ENCODE measurements at places on chromosomes 5 and 9. TPM values are rescaled to one million over a fixed set of nuclear protein-coding genes. Genes with fewer than 3 reads are reported as not detected.

The LCP2 gene
- 87.1 TPM for polyA plus RNA-seq

The GRM6 gene
- polyA plus RNA-seq, result not detected

The MYOT gene
- polyA plus RNA-seq, result not detected

The PCDHGA10 gene
- polyA plus RNA-seq, result 0.43 TPM

The TMC1 gene
- polyA plus RNA-seq, result not detected

The MLLT3 gene
- 16.1 TPM for polyA plus RNA-seq

The PLPP6 gene
- 3.4 TPM for polyA plus RNA-seq

The IL5 gene
- polyA plus RNA-seq, result not detected

The LCN15 gene
- polyA plus RNA-seq, result not detected

The EXD3 gene
- polyA plus RNA-seq, result 1.6 TPM

The ENG gene
- 7.2 TPM for polyA plus RNA-seq

The SPINK13 gene
- not detected for polyA plus RNA-seq

The MAPK9 gene
- polyA plus RNA-seq, result 38.2 TPM

The FOXD4L4 gene
- polyA plus RNA-seq, result not detected

GRCh38 chr5:90558344-90559192 lies at the start of gene ADGRV1:
Gene ADGRV1, plus strand, starts transcription at chr5:90558797. Its CDS starts 99 bp downstream, at chr5:90558896.
- DNase-seq, result no peak

DNA sequence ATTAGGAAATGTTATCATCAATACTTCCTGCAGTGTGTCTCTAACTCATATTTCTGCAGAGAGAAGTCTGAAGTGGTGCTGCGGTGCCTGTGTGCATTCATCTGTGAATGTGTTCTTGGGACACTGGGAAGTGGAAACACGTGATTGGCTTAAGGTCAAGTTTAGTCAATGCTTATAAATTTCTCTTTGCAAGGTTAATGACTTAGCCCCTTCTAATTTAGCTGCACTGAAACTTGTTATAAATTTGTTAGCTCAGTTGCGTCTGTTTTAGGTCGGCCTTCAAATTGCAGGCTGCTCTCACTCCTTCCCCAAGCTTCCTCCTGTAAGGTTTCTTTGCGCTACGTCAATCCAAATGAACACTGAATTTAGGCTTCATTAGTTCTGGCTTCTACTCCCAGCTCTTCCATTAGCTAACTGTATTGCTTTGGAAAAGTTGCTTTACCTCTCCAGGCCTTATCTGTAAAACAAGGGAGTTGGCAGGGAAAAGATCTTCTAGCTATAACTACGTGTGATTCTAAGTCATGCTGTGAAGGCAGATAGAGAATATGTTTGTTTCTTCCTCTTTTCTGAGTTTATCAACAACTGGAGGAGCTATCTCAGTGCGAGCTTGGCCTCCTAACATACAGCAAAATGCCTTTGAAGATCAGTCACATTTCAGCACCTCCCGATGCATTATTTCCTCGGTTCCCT lies 341.8 kb downstream of the NFIB start:
- no peak for DNase-seq

DNA sequence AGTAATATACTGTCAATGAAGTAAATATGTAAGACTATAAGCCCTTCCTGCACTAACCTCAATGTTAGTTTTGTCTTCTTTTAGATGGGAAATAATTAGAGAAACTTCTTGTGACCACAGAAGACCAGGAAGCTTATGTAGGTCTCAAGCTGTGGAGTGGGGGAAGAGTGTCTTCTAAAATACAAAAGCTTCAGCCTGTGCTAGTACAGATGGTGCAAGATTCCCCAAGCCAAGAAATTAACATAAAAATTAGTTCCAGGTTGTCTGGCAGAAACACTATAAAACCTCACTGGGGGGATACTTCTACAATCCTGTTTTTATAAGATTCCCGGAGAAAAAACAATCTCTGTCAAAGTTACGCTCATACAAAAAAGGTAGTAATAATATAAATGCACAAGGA lies 103.6 kb downstream of the FNBP1 start:
- no peak for DNase-seq

- DNase-seq, result no peak
Measured at GRCh38 chr9:13431222-13431536, 151.7 kb upstream of the MPDZ start.

GRCh38 chr5:173016598-173017046 lies 33.1 kb downstream of the ATP6V0E1 start:
- no peak for DNase-seq

GRCh38 chr5:164869325-164869724 lies 1363.9 kb downstream of the MAT2B start:
- no peak for DNase-seq

DNA sequence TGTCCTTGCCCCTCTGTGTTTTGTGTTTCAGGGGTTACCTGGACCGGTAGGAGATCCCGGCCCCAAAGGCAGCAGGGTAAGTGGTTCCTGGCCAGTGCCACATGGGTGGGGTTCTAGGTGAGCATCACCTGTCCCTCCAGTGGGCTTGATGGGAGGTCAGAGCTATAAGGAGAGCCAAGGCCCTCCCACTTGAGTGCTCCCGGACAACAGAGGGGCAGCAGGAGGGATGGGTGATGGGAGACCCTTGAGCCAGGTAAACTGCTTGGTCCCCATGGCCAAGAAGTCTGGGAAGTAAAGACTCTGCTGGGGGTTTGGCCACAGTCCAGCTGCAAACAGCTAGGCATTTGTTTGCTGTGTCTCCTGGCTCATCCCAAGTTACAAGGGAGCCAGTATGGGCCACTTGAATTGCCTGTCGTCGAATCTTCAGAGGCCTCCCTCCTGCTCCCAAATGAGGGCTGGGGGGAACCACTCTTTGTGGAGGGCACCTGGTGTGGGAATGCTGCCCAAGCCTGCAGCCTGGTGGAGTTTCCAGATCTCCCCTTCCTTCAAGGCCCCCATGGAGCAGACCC lies 51.0 kb downstream of the COL27A1 start:
- no peak for DNase-seq

DNA sequence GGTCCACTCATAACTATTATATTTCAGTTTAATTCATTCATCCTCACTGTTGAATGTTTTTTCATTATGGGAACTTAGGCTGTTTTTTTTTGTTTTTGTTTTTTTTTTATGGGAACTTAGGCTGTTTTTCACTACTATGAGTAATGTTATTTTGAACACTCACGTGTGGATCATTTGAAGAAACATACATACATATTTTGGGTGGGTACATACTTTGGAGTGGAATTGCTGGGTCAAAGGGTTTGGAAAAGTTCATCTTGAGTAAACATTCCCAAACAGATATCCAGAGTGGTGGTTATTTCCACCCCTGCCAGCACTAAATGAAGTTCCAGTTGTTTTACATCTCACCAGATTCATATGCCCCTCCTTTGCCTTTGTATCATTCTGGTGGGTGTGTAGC lies 584.4 kb downstream of the PSAT1 start:
- DNase-seq, result no peak

GRCh38 chr9:7892975-7893374 lies 93.4 kb upstream of the DMAC1 start:
- DNase-seq, result no peak

GRCh38 chr5:33174383-33174782 lies 266.4 kb upstream of the TARS1 start:
- DNase-seq, result no peak

DNA sequence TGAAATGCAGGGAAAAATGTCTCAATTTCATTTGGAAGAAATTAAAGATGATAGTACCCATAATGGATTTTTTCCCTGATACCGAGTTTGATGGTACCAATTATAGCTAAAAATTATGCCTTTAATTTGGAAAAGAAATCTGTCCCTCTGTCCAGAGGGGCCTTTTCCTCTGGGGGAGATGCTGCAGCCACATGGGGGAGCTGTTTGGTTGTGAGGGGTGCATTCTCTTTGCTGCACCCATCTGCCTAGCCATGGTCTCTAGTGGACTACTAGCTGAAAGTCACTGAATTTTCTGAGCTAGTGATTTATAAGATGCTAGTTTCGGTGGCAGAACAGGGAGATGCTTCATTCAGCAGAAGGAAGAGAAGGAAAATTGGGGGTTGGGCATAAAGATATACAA lies 9.6 kb downstream of the SEC61B start:
- DNase-seq, result peak; percentile 22

GRCh38 chr5:91194824-91195381 lies 188.2 kb downstream of the ARRDC3 start:
- no peak for DNase-seq

DNA sequence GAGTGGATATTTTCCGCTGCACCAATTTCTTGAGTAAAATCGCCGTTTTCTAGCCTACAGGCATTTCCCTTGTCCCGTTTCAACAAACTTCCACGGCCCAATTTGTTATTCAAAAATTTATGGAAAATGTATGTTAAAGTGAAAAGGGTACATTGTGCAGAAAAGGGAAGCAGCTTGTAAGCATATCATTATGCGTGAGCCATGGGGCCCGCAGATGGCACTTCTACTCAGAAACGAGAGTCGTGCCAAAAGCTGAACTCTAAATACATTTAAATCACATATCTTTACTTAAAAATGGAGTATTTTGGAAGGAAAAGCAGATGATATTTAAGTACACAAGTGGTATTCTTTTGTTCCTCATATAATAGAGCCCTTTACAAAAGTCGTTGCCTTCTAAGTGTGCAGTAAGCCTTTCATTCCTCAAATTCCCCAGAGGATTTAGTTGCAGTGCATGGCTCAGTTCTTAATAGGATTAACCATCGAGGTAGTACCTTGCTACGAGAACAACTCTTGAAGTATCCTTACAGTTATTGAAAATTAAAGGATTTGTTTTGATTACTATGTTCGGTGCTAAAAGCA lies 1227.2 kb upstream of the WWC1 start:
- no peak for DNase-seq

DNA sequence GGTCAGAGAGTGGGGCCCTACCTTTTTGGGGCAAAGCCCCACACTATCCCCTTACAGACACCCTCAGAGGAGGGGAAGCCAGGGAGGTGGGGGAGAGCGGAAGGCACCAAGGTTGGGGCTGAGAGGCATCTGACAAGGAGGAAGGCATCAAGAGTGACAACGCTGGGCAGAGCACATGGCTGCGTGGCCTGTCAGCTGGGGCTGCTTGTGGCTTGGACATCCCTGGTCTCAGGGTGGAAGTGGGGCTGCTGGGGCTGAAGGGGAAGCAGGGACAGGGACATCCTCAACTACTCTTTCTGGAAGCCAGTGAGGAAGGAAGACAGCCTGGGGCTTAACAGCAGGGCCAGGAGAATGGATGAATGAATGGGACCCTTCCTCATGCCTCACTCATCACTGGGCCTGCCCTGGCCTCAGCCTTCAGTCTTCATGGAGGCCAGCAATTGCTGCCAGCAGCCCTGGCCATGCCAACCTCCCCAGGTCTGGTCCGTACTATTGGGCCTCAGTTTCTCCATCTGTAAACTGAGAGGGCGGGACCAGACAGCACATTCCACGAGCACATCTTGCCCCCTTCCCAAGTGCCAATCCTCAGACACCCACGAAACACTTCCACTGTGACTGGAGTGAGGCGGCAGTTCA lies 993 bp upstream of the RALGDS start:
- no peak for DNase-seq

DNA sequence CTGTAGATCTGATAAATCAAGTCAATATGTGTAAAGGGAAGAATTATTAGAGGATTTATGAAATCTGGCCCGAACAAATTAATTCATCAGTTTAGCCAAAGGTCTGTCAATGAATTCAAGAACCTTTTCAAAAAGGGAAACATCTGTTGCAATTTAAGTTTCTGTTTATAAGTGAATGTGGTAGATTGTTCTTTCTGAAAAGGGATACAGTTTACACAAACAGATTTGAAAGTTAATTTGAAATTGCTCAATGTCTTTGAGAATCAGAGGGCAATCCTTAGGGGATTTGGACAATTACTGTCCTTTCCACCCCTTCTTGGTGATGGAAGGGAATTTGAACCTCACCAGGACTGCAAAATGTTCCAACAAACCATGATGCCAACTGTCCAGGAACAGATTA lies 29.7 kb upstream of the ERCC6L2 start:
- no peak for DNase-seq

- no peak for DNase-seq
Measured at GRCh38 chr5:132355140-132355765, 14.3 kb upstream of the SLC22A5 start.

DNA sequence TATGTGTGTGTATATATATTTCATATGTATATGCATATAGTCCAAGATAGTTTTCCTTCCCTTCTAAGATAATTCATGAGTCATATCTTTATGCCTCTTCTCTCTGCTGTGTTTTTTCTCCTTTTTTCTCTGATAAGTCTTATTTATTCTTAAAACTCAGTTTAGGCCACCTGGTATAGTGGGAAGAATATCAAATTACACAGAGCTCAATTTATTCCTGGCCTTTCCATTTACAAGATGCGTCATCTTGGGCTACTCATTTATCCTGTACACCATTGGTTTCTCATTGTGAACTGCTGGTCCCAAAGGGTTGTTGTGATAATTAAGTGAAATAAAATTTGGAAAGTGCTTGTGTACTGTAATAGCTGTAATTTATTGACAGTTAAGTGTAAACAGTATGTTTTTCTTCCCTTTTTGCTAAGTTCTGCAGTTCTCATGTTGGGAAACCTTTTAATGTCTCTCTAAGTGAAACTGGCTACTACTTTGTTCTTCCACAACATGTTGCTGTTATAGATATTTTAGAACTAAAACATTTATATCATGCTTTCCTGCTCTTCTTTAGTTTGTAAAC lies 19.4 kb downstream of the CCDC171 start:
- DNase-seq, result no peak

GRCh38 chr5:122219436-122220166 lies 90.3 kb downstream of the ZNF474 start:
- no peak for DNase-seq

- DNase-seq, result no peak
Measured at GRCh38 chr5:174457141-174457678, 267.2 kb upstream of the MSX2 start.

- no peak for DNase-seq
Measured at GRCh38 chr9:17470036-17470813, 108.6 kb upstream of the SH3GL2 start.

DNA sequence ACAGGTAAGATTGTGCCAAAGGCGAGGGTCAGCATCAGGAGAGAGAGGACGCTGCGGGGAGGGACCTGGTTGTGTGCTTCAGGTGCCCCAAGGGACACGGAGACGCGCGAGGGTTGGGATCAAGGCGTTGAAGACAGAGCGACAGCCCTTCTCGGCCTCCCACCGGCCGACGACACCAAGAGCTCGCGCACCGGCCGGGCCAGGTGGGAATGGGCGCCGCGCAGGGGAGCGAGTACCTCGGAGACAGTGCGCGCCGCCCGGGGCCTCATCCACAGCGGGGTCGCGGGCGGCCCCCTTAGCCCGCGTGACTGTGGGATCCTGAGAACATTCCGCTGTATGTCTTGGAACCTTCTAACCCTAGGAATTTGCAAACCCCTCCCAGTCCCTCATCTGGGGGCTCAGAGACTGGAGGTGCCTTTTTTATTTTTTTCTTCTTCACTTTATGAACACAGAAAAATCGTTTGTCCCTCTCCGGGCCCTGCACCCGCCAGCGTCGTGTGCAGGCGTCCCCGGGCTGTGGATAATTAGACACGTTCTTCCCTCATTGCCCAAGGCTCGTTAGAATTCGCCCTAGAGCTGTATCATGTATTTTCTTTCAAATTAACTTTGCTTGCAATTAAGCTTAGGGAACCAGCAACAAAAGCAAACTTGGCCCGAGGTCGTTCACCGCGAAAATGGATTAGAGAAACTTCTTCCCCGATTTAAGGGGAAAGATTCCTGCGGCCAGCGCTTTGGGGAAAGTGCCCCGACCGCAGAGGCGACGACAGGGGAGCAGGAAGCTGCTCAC lies 4.8 kb downstream of the FOXE1 start:
- DNase-seq, result no peak

GRCh38 chr9:15553528-15553898 lies 670 bp downstream of the CCDC171 start:
- no peak for DNase-seq

- DNase-seq, result no peak
Measured at GRCh38 chr5:98299435-98299834, 474.0 kb upstream of the RGMB start.

Data from immature natural killer cell (primary cell).